ENCODE measurements at places on chromosomes 12 and 14.

DNA sequence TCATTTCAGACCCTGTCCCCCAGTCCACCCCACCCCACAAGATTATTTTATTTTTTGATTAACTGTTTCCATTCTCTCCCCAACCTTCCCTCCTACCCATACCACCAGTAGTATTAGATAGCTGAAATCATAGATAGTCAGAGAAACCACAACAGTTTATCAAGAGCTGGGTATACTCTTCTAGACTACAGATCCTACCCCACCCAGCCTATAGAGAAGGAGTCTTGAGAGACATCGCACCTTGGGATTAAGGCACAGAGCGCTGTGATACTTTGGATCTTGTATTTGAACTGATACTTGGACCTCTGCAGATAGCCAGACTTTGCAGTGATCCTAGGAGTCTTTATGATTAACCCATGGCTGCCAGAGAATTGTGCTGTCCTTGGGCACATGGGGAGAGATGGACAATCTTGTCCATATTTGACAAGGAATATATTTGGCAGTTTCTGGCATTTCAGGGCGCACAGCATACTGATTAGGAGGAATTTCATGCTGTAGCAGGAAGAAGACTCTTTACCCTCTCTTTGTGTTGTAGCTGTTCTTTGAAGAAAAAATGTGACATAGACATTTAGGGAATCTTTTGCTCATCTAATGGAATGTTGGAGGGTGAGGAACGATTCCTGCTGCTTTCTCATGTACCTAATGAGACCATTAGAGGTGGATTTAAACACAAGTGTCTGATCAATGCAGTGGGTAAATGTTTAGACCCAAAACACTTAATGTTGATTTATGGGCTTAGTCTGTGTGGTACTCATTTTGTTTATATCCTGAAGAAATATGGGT, 982 bp downstream of the RBMS2 start:
- no peak for DNase-seq

GRCh38 chr12:292186-292585, 29.6 kb upstream of the SLC6A13 start:
- no peak for DNase-seq

- peak; percentile 74 for DNase-seq
These were observed 125.3 kb upstream of the HIF1A start for GRCh38 chr14:61569812-61570548.

GRCh38 chr12:93520454-93520853, 52.0 kb upstream of the SOCS2 start:
- no peak for DNase-seq

DNA sequence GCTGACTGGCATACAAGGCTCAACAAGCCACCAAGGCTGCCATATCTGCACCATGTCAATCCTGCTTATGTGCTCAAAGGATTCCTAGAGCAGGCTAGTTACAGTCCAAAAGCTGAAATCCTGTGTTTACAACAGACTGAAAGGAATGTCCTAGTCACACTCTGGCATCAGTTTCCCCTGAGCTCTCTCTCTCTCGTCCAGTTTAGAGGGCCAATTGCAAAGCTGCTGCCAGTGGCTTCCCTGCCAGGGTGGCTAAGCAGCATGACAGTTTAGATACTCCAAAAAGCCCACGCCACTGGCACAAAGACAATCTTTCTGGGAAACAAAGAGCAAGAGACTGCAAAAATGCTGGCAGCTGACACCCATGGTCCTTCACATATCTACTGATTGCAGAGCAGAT, 392.1 kb downstream of the RPS29 start:
- DNase-seq = no peak

- no peak for DNase-seq
These were observed 59.0 kb downstream of the PLEKHG3 start for GRCh38 chr14:64763085-64763782.

- no peak for DNase-seq
These were observed 43.0 kb downstream of the LRIG3 start for GRCh38 chr12:58877243-58877743.

DNA sequence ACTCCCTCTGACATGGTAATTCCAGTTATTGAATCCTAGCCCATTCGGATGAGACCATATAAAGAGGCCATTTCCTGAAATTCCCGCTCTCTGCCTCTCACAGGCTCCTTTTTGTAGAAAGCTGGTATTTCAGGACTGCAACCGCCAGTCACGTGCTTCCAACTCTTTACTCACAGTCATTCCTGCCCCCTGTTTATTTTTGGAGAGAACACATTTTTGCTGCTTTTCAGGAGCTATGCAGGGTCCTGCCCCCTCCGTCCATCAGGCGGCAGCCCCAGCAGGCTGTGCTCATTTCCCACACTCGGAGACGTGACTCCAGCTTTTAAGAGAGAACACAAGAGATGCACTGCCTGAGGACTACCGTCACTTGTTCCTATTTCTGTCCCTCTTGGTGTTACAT, 26.8 kb downstream of the IFT43 start:
- DNase-seq = no peak

DNA sequence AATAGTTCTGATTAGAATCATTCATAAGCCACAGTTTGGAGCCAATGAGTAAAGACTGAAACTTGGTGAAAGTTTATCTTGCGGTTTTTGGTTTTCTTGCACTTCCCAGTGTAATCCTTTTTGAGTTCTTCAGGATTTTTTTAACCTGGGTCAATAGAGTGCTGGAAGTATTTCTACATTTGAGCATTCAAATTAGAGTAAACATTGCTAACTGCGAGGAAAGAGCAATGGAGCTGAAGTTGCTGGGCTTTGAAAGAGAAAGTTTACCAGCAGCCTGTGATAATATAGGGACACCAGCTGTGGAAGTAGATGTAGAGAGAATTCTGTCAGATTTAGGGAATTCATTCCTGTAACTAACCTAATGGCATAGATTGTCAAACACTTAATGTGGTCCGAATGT, 30.3 kb downstream of the ANO6 start:
- no peak for DNase-seq

GRCh38 chr12:79048962-79049361, 184.4 kb downstream of the SYT1 start:
- no peak for DNase-seq

DNA sequence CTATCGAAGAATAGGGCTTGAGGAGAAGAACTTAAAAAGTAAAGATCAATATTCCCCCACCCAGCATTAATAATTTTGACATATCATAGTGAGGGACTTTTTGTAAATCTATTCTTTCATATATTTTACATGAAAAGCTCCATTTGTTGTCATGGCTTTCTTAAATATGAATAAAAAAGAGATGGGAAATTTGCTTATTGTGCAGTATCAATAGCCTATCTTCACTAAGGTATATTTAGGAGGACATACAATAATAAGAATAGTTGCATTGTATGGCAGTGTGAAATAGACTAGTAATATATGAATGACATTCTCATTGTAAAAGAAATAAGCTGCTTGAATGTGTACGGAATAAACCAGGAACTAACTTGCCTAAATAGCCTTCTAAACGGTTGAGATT, 5.5 kb upstream of the TCP11L2 start:
- no peak for DNase-seq

- peak; percentile 94 for DNase-seq
These were observed at the start of gene ARG2 for GRCh38 chr14:67619446-67620216. TSS of gene ARG2 (plus strand) at chr14:67619920. CDS start at chr14:67619978, 58 bp downstream.

- DNase-seq = no peak
These were observed 30.8 kb downstream of the PLEKHG3 start for GRCh38 chr14:64734990-64735389.

DNA sequence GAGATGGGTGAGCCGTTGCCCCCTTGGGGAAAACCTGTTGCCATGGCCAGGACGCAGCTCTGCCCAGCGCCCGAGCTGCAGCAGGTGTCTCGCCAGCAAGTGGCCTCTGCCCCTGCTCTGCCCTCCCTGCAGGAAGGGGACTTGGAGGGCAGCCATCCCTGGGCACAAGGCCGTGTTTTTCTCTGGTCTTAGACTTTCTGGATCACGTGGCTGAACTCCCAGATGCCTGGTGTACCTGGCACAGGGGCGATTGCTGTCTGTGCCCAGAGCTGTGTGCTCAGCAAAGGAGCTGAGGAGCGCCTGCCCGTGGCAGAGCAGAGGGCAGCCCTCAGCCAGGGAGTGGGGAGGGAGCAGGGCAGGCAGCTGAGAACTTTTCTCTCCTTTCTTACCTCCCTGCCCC, 38.0 kb downstream of the TMEM63C start:
- DNase-seq = no peak

DNA sequence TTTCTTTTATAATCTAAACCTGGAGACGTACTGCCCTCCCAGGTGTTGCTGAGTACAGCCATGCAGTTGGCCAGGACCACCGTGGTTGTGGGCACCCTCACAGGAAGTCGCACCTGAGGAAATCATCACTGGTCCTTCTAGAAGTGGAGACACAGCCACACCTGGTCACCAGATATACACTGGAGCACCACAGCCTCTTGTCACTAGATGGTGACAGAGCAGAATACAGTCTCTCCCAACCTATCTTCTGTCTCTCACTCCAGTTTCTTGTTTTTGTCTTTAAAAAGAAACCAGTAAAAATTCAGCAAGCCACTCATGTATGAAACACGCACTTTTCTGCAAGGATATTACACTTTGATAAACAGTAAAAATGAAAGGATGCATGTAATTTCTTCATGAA, 43.1 kb upstream of the GPHB5 start:
- DNase-seq = no peak

DNA sequence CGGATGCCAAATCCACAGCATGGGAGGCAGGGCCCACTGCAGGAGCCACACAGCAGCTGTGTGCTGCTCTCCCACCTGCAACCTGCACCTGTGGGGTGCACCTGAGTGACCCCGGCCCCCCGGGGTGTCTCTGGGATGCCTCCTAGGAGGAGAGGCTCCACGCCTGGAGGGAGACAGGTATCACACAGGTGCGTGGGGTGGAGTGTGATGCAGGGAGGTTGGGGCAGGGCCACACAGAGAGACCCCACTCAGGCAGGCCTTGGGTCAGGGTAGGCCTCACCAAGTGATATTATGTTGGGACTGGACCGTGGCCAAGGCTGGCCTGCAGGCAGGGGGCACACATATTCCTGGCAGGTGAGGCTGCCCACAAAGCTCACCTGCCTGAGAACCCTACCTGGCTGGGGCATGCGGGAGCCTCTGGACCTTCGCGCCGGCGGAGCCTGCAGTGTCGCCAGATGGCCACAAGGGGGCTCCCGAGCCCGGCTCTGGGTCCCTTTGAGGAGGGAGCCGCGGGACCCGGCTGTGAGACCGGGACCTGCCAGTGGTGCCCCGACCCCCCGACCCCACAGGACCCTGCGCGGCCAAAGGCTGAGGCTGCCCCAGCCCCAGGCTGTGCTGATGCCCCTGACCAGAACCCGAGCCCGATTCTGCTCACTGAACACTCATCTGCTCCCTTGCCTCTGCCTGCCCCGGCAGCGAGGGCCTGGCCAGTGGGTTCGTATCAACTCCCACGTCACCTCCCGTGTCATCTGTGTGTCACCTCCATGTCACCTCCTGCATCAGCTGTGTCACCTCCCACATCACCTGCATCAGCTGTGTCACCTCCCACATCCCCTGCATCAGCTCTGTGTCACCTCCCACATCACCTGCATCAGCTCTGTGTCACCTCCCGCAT, 11.4 kb downstream of the TMEM121 start:
- peak; percentile 65 for DNase-seq

- no peak for DNase-seq
These were observed 11.0 kb downstream of the GPR135 start for GRCh38 chr14:59454139-59454538.

DNA sequence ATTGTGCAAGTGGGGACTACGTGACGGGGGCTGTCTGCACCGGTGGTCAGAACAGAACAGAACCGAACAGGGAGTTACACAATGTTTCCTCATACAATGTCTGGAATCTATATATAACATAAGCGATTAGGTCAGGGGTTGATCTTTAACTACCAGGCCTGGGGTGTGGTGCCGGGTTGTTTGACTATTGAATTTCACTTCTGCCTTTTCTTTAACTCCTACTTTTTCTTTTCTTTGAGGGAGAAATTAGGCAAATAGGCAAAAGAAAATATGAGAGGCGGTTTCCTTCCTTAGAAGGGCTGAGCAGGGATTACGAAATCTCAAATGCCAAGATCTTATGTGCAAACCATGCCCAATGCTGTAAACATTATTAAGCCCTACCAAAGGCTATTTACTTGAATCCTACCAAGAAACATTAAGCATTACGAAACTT, 140.3 kb downstream of the SLC38A6 start:
- DNase-seq = no peak

GRCh38 chr12:59459966-59460660, 135.7 kb upstream of the SLC16A7 start:
- DNase-seq = no peak

- no peak for DNase-seq
These were observed 48.8 kb upstream of the VRK1 start for GRCh38 chr14:96748362-96748761.

DNA sequence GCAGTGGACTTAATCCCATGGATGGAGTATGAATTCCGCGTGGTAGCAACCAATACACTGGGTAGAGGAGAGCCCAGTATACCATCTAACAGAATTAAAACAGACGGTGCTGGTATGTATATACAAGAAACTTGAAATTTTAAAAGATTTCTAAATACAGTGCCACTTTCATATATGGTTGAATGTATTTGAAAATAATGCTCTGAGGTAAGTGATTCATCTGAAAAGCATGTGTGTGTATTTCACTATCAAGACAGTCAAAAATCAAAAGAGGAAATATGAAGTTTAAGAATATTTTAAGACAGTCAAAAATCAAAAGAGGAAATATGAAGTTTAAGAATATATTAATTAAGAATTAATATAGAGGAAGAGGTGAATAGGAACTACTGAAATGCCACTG, 195.0 kb upstream of the PDZRN4 start:
- no peak for DNase-seq

DNA sequence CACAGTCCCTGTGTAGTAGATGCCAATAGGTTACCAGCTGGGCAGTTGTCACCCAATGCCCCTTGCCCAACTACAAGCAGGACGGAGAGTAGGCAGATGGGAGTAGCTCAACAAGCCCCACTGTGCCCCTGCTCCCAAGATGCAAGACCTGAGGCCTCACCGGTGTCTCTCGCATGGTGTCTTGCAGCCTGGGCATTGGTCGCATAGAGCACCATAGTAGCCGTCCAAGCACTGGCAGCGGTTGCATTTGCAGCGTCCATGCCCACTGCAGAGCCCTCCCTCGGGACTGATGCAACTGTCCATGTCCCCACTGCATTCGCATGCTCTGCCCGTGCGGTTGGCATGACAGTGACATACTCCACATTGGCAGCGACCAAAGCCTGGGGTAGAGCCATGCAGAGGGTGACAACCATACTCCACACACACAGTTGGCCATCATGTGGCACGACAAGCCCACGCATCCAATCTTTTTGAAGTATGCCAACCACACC, 11.9 kb upstream of the CSAD start:
- no peak for DNase-seq

- DNase-seq = no peak
These were observed 13.1 kb downstream of the DPF3 start for GRCh38 chr14:72880820-72881219.

GRCh38 chr14:90419200-90419599, 22.4 kb downstream of the CALM1 start:
- DNase-seq = no peak

- DNase-seq = no peak
These were observed 86.0 kb downstream of the SCFD1 start for GRCh38 chr14:30708157-30708556.

DNA sequence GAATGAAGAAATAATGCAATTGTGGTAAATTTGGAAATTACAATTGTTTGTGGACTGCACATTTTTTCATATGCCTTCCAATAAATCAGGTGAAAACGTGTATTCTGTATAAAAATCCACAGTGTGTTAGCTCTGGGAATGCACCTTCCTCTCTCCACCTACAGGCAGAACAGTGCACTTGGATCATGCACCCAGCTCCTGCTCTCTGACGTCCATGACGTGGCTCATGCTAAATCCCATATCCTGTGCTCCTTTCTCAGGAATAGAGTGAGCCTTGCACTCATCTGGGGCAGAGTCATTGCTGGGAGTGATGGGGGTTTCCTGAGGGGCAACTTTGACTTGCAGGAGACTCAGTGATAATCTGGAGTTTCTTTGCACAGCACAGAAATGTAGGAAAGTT, 1282.1 kb downstream of the TMEM121 start:
- no peak for DNase-seq

Measured in naive thymus-derived CD8-positive, alpha-beta T cell (primary cell).